ENCODE measurements at places on chromosomes 7 and 10.

DNA sequence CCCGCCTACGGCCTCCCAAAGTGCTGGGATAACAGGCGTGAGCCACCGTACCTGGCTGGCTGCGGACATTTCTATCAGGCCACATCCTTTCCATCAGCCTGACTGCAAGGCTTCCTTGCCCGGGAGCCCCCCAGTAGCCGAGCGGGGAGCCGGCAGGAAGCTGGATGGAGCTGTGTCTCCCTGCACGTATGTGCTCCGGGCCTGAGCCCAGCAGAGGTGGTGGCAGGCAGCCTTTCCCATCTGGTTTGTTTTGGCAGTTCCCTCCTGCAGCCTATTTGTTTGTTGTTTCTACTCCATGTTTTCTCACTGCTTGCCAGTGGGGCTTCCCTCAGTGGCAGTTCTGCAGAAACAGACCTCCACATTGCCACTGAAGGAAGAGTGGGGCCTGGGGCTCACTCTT is 5.4 kb downstream of the POP7 start:
- no peak for DNase-seq

- DNase-seq = no peak
Observed at GRCh38 chr7:90262438-90262837, 17.5 kb downstream of the CFAP69 start.

GRCh38 chr10:8026349-8027259 is 27.9 kb upstream of the GATA3 start:
- DNase-seq = no peak

DNA sequence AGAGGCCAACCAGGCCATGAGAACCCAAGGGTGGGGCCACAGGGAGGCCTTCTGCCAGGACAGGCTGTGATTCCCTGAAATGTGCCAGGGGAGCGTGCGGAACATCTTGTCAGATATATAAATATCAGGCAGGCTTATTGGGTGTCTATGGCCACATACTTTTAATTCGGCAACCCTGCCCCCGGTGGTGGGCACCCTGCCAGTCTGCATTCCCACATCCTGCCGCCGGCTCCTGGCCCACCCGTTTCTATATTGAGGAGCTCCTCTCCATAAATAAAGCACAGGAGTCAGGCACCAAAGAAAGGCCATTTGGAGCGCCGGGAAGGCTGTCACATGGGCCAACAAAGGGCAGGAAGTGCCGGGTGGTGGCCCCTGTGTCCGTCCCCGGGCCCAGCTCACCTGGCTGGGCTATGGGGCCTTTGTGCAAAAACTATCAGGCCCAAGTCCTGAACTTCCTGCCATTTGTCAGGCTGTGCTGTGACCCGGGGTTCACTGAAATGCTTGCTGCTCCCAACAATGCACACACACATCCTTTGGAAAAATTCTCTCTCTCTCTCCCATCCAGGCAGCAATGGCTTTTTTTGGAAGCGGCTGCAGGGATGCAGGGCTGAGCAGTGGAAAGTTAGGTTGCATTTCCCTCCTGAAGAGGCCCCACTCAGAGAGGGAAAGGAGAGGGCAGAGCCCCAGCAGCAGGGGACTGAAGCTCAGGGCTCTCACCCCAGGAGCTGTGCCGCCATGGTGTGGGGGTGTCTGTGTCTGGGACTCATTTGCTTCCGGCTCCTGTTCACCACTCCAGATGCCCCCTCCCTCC is 25.0 kb upstream of the PODXL start:
- no peak for DNase-seq

GRCh38 chr7:120996988-120997345 is 8.5 kb downstream of the CPED1 start:
- no peak for DNase-seq

DNA sequence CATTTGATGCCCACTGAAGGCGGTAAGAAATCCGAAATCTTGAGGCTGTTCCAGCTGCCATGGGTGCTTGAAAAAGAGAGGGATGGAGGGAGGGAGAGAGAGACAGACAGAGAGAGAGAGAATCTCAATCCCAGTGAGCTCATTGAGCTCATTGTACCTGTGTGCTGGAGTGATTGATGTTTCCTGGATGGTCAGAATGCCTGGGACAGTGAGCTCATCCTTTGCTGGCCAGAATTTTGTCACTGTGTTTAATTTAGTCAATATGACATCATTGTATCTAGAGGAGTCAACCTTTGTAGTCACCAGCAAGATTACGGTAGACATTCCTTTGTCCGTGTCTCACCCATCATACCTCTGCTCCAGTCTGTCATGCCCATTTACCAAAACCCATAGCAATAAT is 625.4 kb upstream of the POM121L12 start:
- no peak for DNase-seq

- peak; percentile 25 for DNase-seq
Observed at GRCh38 chr10:5585517-5586206, 60.9 kb downstream of the CALML3 start.

All from COR-L47 (cell line).